Right lung (tissue), 10 donors: ENCODE measurements at places on chromosomes 13 and 19.

- DNase-seq: peak; percentile 23
Observed at GRCh38 chr13:69857183-69857821, 250.3 kb upstream of the ATXN8OS start.

DNA sequence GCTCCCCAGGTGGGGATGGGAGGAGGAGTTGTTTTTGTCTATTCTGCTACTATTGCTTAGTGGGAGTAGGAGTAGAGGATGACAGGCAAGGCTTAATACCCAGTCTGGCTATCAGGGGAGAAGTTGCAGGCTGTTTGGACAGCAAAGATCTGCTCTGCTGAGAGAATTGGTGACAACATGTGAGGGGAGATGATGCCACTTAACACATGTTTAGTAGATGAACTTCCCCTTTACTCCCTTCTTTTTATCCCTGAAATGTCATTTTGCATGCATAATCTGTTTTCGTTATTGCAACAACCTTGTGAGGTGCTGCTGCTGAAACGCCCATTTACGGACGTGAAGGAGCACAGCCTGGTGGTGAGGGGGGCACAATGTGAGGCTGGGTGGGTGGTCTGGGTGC lies 3.0 kb upstream of the CYP4F12 start:
- DNase-seq: no peak

DNA sequence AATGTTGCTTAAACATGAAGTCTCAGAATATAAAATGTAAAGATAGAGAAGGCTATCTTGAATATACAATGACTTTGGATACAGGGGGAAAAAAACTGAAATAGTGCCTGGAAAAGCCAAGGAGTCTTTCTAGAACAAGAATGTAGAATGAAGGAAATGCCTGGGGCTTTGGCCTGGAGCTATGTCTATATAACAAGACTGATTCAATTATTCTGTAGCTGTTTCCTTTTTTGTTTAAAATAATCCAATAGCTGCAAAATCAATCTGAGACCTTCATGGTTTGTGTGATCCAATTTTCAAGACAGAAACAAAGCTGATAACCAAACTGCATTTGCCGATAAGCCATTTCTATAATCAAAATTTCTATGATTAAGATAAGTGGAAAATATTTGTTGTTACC lies 530.9 kb upstream of the NBEA start:
- no peak for DNase-seq

- DNase-seq: peak; percentile 59
Observed at GRCh38 chr13:50386541-50387050, 371.4 kb downstream of the KCNRG start.

DNA sequence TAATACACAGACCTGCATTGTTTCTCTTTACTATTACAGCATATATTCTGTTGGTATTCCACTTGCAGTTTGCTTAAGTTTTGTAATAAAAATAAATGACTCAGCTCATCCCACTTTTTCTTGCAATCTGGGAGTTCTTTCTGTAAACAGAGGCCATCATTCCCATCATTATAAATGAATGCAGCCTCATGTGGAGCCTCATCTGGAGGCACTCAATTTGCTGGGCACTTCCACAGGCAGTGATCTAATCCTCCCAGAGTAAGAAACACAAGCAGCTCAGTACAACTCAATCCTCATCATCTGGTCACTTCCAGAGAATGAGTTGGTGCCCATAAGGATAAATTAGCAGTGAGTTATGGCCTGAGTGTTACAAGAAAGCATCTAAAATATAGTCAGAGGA lies 2801.9 kb downstream of the PCDH9 start:
- no peak for DNase-seq

GRCh38 chr13:35470671-35471661 lies 5.5 kb downstream of the MAB21L1 start:
- DNase-seq: peak; percentile 51

GRCh38 chr19:48392860-48393558 lies 459 bp upstream of the GRIN2D start:
- no peak for DNase-seq

DNA sequence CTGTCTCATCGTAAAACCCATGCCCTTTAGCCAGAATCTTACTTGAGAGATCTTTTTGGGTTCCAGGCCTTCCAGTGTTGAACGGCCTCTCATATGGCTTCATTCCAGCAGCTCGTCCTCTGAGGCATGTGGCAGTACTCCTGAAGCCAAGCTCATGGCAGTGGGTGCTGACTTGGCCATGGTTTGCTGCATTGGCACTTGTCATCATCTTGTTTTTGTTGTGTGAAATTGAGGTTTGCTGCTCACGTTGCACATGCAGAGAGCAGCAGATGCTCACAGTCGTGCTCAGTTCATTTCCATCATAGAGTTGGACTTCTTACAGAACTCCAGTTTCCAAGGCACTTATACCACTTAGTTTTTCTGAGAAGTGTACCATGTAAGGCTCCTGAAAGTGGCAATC lies 14.9 kb downstream of the TEX29 start:
- no peak for DNase-seq

DNA sequence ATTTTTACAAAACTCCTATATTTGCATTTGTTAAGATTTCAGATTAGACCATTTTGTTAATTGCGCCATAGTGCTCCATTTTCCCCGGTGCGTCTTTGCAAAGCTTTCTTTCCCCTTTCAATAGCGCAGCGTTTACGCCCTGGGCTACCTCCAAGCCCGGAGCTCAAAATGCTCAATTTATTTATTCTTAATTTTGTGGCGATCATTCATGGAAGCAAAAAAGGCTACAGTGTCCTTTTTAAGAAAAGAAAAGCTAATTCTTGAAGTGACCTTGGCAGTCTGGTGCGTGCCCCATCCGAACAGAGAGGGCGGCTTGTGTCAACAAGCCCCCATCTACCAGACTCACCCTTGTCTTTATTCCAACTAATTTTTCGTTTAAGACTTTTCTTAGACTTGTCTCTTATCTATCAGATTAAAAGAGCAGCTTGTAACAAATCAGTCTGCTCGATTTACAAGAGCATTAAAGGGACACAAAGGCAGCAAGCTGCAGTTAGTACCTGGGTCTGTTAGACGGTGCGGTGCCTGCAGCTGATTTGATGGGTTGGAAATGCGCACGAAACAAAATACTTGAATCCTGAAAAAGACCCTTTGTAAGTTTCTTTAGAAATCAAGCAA lies 30.1 kb downstream of the GSX1 start:
- no peak for DNase-seq

DNA sequence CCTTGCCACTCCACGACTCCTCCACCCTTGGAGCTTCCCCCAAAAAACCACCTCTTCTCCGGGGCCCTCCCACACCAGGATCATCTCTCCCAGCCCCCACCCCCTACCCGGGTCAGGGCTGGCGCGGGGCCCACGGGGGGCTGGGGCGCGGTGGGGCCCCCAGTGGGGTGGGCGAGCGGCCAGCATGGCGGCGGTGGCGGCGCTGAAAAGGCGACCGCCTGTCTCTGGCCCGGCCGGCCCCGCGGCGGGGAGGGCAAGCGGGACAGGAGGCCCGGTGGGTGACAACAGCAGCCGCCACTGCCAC lies 850 bp downstream of the DYRK1B start:
- no peak for DNase-seq

- no peak for DNase-seq
Observed at GRCh38 chr19:43784241-43784980, 3.6 kb upstream of the KCNN4 start.

GRCh38 chr19:43586346-43586745 lies 9.6 kb downstream of the IRGQ start:
- DNase-seq: no peak

DNA sequence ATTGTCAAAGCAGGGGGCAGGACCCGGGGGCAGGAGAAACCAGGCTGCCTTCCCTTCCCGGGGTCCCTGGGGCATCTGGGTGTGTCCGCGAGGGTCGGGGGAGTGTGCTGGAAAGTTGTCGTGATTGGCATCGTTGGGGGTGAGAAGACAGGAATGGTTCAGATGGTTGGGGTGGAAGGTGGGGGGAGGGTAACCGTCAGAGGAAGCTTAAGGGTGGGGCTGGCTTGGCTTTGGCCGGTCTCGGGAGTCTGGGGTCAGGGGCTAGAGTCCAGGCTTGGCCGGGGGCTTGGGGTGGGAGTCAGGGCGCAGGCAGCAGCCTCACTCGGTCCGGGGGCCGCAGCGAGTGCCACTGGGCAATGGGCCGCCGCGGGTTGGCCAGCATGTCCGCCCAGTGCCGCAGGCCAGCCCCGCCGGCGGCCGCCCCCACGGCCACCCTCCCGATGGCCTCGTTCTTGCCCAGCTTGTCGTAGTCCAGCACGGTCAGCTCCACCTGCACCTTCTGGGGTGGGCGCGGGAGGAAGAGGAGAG lies 6.8 kb upstream of the DNAAF3 start:
- no peak for DNase-seq

DNA sequence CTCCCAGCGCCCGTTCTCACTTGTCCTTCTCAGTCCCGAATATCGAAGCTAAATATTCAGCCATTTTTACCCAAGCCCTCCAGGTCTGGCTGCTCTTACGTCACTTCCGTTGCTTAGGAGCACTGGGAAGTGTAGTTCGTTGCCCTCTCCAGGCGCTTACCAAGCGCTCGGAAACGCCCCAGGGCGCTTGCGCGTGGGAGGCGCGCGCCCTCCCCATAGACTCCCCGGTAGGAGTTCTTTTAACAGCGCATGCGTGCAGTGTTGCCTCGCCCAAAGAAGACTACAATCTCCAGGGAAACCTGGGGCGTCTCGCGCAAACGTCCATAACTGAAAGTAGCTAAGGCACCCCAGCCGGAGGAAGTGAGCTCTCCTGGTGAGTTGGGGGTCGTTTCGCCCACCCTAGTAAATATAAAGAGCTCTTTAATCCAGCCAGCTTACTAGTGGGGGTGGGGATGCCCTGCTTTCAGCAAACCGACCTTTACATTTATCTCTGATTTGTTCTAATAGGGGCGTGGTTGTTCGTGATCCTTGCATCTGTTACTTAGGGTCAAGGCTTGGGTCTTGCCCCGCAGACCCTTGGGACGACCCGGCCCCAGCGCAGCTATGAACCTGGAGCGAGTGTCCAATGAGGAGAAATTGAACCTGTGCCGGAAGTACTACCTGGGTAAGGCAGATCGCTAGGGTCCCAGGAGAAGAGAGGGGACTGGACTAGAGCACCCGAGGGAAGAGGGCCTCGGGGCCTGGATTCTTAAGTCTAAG lies at the start of the genes PSENEN and U2AF1L4:
PSENEN (plus strand) TSS at position 324 of the 759 bp plus-strand sequence; CDS start at position 604, 280 bp downstream.
U2AF1L4 (minus strand) TSS at position 91 of the 759 bp plus-strand sequence; CDS start at position 64, 27 bp downstream.
- DNase-seq: peak; percentile 100
